Cortex of kidney (tissue), 1 donor: ENCODE measurements at places on chromosomes 5 and 9.

GRCh38 chr5:17951392-17952169, 317.3 kb downstream of the TAF11L14 start:
- DNase-seq = no peak

- no peak for DNase-seq
Observed at GRCh38 chr9:113997610-113998009, 80.5 kb downstream of the AMBP start.

- DNase-seq = no peak
Observed at GRCh38 chr9:83384214-83384613, 154.0 kb downstream of the FRMD3 start.

DNA sequence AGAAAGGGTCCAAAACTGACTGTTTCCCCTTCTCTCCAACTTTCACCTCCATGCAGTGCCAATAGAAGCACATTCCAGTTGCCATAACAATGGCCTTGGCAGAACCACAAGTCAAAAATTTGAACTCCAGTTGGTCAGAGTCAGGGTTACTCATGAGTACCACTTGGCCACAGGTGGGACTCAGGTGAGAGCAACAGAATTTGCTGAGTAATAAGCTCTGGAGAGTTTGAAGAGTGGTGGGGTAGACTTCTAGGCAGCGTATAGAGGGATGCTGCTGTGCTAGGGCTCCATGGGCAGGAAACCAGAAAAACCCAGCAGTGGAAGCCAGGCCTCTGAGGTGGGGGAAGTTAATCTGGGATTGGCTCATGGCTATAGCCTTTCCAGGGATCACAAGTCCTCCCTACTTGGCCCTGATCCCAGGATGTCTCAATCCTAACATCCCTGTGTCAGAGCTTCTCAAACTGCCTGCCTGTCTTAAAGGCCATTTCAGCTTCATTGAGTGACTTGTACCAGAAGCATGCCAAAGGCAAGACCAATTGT, 30.2 kb downstream of the SNX18 start:
- no peak for DNase-seq

GRCh38 chr9:81598123-81598497, 91.2 kb downstream of the TLE1 start:
- DNase-seq = no peak

- no peak for DNase-seq
Observed at GRCh38 chr9:96758845-96759673, 18.8 kb downstream of the ZNF510 start.

- no peak for DNase-seq
Observed at GRCh38 chr5:111685969-111686368, 71.0 kb downstream of the NREP start.

DNA sequence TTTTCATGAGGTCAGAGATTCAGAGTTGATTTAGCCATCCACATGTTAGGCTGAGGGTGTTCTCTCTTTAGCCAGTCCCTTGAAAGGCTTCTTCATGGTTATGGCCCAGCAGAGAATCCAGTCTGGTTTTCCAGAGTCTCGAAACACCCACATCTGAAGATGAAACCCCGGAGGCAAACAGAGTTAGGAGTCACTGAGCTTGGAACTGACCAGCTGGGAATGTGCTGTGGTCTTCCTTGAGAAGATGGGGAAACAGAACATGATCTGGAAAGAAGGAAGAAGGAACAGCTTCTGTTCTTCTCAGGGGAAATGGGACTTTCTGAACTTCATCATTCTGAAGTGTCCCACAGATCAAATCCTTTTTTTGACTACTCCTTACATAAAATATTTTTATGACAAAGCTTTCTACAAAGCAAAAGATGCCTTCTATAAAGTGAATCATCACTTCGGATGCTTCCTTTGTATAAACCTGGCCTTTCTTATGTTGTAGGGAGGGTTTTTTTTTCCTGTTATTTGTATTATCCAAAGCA, 45.4 kb downstream of the ZNF618 start:
- DNase-seq = no peak

- DNase-seq = no peak
Observed at GRCh38 chr9:28317745-28318144, 744.5 kb upstream of the C9orf72 start.

DNA sequence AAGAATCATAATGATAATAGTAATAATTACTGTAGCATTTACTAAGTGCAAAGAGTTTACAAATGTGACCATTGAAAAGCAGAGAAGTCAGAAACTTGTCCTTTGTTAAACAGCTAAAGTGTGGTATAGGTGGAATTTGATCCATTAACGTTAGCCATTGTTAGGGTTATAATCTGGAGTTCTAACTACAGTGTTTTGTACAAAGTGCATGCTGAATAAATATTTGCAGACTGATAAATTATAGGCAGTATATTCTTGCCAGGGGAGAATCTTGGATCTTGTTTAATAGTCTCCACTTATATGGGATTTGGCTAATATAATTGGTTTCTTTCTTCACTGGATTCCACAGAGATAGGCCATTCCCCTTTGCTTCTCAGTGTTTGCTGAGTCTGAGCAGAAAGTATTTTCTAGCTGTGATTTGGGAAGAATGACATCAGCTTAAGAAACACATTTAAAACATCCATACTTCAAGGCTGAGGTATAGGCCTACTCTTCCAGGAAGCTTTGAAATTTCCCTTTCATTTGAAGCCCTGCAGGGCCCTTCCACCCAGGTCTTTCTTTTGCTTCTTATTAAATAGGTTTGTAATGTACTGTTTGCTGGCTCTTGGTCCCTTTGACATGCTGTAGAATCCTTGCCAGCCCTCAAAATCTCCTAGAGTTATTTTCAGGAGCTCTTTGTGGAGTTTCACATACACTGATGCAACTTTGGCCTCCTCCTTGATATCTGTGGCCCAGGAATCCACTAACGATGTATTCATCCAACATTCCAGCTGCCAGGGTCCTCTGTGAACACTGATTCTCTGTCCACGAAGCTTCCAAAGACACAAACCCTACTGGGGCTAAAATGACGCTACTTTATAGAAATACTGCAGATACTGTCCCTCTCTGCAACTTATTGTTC, 51.4 kb downstream of the ATP10B start:
- DNase-seq = no peak

GRCh38 chr9:105403552-105404248, 44.1 kb upstream of the FSD1L start:
- no peak for DNase-seq
